ENCODE measurements at places on chromosomes 1 and 21. TPM values are rescaled to one million over a fixed set of nuclear protein-coding genes. Genes with fewer than 3 reads are reported as not detected.
A peak's percentile ranks its signal among the peaks of the same experiment; 100 is the strongest.

The COPA gene
- 106 TPM for total RNA-seq

The HFM1 gene
- total RNA-seq = not detected

The VAMP3 gene
- 57.3 TPM for total RNA-seq

The RAP1GAP gene
- total RNA-seq = 0.35 TPM

The VAV3 gene
- 4.5 TPM for total RNA-seq

The RBP7 gene
- total RNA-seq = not detected

DNA sequence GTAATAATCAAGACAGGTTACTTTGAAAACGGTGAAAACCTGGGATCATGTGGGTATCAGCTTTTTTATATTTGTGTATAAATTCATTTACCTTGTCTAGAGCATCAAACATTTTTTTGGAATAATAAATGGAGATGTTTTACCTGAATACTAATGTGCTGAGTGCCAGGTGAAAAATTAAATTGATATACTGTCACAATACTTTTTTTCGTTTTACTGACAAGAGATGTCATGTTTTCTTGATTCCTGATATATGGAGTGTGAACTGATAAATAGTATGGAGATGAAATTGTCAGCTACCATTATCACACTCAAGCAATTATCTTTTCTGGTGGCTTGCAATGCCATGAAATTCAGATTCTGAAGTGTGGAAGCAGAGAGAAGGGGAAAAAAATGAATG, 47.2 kb upstream of the ZRANB2 start:
- H3K4me1 ChIP-seq = no peaks in the 10 kb centered on the region
- H3K27ac ChIP-seq = no peak overlapping the region
- no peak for DNase-seq
- no peaks in the 10 kb centered on the region for H3K36me3 ChIP-seq
- H3K4me3 ChIP-seq = no peak overlapping the region

GRCh38 chr1:226737819-226738420, 1.2 kb downstream of the ITPKB start:
- peak overlapping the region; percentile 90 for H3K27ac ChIP-seq
- H3K4me1 ChIP-seq = peaks cover 37% of the 10 kb centered on the region
- peaks cover 13% of the 10 kb centered on the region for H3K36me3 ChIP-seq
- peak overlapping the region; percentile 95 for H3K4me3 ChIP-seq
- H3K27me3 ChIP-seq = no peaks in the 10 kb centered on the region

- H3K4me1 ChIP-seq = peaks cover 15% of the 10 kb centered on the region
- no peak for DNase-seq
- no peaks in the 10 kb centered on the region for H3K27me3 ChIP-seq
- H3K4me3 ChIP-seq = peak overlapping the region; percentile 56
- no peaks in the 10 kb centered on the region for H3K36me3 ChIP-seq
Measured at GRCh38 chr1:179230251-179230650, 774 bp upstream of the ABL2 start.

GRCh38 chr1:206658981-206659273, 23.6 kb downstream of the DYRK3 start:
- H3K27me3 ChIP-seq = peaks cover 42% of the 10 kb centered on the region
- DNase-seq = no peak
- no peak overlapping the region for H3K4me3 ChIP-seq
- H3K36me3 ChIP-seq = no peaks in the 10 kb centered on the region

DNA sequence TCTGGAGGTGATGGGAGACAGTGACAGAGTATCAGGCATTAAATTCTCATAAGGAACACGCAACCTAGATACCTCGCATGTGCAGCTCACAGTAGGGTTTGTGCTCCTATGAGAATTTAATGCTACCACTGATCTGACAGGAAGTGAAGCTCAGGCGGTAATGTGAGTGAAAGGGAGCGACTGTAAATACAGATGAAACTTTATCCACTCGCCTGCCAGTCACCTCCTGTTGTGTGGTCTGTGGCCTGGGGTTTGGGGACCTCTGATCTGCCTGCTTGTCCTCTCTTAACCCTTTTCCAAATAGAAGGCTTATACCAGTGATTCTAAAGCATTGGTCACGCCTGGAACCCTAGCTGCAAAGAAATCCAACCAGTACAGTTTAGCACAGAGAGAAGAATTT, 15.3 kb downstream of the GABPA start:
- H3K36me3 ChIP-seq = peaks cover 42% of the 10 kb centered on the region
- peaks cover 9% of the 10 kb centered on the region for H3K4me1 ChIP-seq
- no peaks in the 10 kb centered on the region for H3K27me3 ChIP-seq
- H3K27ac ChIP-seq = peak overlapping the region; percentile 32
- H3K4me3 ChIP-seq = no peak overlapping the region

- no peaks in the 10 kb centered on the region for H3K4me1 ChIP-seq
- no peaks in the 10 kb centered on the region for H3K27me3 ChIP-seq
- DNase-seq = peak; percentile 10
Measured at GRCh38 chr1:66503841-66504470, 30.0 kb upstream of the SGIP1 start.

DNA sequence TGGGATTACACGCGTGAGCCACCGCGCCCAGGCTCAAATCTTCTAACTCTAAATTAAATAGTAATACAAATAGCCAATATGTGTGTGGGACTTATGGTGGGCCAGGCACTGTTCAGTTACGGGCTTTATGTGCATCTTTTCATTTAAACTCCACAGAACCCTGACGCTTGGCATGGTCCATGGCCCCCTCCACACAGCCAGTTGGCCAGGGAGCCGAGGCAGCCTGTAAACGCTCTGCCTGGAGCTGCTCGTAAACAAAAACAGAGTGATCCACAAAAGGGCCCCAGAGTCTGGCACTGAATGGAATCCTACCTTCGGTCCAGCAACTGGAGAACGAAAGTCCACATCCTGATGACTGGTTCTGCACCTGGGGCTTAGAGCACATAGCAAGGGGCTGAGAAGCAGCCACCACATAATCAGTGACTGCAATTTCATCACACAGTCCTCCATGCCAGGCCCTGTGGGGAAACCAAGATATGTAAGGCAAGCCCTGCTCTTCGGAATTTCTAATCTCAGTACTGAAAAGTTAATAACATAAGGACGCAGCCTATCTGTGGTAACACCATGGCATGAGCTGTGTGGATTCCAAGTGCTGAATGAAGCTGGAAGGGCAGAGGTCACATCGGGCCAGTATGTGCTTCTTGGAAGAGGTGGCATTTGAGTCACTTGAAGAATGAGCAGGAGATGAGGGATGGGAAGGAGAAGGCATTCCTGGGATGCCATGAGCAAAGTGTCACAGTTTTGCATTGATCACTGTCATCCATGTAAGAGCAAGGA, 13.5 kb upstream of the ADAMTSL4 start:
- no peaks in the 10 kb centered on the region for H3K36me3 ChIP-seq
- DNase-seq = no peak
- H3K4me1 ChIP-seq = no peaks in the 10 kb centered on the region
- H3K27ac ChIP-seq = no peak overlapping the region

DNA sequence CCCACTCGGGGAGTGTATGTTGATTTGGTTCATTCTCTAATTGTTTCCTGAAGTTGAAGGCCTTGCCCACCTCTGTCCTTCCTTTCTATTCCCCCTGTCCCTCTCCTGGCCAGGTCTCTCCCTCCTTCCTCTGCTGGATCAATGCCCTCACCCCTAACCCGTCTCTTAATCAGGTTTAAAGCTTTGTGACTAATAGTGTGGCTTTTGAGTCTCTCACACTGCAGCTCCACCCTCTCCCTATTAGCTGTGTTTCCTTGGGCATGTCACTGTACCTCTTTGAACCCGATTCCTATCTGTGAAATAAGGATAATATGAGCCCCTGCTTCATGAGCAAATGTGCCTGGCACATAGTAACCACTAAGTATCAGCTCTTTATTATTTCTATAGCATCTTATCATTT, 20.5 kb downstream of the AHDC1 start:
- H3K27me3 ChIP-seq = no peaks in the 10 kb centered on the region
- peaks cover 2% of the 10 kb centered on the region for H3K4me1 ChIP-seq
- no peak overlapping the region for H3K4me3 ChIP-seq
- H3K36me3 ChIP-seq = no peaks in the 10 kb centered on the region

DNA sequence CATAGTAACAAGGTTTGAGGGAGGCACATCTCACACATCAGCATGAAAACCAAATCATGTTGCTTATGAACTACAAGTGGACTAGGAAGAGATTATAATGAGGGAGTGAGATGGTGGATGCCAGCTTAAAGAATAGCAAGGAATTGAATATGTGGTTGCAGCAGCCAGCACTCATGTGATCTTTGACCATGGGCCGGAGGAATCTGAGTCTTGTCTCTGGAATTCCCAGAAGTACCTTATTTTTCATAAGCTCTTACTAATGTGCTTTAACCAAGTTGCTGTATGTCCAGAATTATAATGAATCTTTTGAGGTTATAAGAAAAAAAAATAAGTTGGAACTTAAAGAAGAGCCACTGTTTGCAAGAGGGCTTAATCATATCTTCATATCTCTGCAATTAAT, 97.0 kb downstream of the DISP1 start:
- no peaks in the 10 kb centered on the region for H3K4me1 ChIP-seq
- H3K4me3 ChIP-seq = no peak overlapping the region
- no peaks in the 10 kb centered on the region for H3K36me3 ChIP-seq
